ENCODE measurements at places on chromosomes 4 and X. TPM values are rescaled to one million over a fixed set of nuclear protein-coding genes. Genes with fewer than 3 reads are reported as not detected.

Gene DCUN1D4
- 18.3 TPM for total RNA-seq

Gene SHISA3
- total RNA-seq, result 0.81 TPM

Gene LPAR4
- total RNA-seq, result 0.63 TPM

Gene GABRQ
- total RNA-seq, result under 0.01 TPM

Gene TGIF2LX
- not detected for total RNA-seq

Gene KLHL13
- 21.2 TPM for total RNA-seq

Gene GPR173
- total RNA-seq, result 3.9 TPM

All from mesangial cell (primary cell).